ENCODE measurements at places on chromosomes 12 and 14. TPM values are rescaled to one million over a fixed set of nuclear protein-coding genes. Genes with fewer than 3 reads are reported as not detected.

- DNase-seq = no peak
Observed at GRCh38 chr12:62860501-62861411, 74.2 kb downstream of the PPM1H start.

DNA sequence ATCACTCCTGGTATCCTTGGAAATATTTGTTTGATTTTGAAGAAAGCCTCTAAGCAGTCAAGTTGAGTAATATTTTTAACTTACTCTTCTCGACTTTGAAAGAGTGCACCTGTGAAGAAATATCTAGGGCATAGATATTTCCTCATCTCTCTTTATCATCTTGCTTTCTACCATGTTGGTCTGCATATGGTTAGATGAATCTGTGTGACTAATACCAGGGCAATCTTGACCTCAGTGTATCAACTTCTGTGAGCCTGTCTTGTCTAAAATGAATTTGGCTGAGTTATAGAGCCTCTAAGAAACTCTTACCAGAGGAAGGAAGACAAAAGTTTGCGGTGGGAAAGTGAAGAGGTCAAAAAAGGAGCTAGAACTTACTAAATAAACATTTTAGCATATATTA lies 68.4 kb downstream of the SYT1 start:
- DNase-seq = no peak

- no peak for DNase-seq
Observed at GRCh38 chr12:33156042-33156441, 259.5 kb upstream of the PKP2 start.

DNA sequence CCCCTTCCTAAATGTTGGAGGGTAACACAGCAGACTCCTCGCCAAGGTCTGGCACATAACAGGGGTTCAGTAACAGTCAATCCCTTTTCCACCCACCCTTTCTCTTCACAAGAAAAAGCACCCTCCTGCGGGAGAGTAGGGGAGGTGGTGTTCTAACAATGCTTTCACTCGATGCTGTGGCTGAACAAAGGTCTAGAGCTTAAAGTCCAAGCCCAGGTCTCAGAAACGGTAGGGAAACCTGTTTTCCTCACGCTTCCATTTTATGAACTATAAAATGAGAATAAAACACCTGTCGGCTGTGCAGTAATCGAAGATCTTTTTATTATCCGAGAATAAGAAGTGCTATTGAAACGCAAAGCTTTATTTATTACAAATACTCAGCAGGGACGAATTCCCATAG lies 20.9 kb upstream of the CACNA2D4 start:
- no peak for DNase-seq

- DNase-seq = no peak
Observed at GRCh38 chr12:41452838-41453407, 264.8 kb downstream of the PDZRN4 start.

DNA sequence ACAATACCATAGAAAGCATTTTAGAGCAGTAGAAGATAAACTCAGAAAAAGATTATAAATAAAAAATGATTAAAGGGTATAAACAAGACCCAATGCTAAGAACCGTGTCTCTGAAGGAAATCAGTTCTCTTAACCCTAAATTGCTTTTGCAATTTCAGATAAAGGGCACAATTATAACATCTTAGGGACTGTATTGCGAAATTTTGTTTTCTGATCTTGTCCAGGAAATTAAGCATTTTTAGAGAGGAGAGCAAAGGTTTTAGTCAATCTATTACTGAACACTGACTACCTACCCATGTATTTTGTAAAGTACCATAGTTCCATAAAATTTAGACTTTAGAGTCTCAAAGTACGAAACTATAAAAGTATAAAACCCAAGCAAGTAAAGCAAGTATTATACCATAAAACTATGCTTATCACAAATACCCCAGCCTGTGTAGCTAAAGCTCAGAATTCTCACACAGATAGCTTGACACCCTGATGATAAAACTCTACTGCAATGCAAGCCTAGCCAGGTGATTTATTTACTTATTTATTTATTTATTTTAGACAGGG lies 6.8 kb upstream of the CHPT1 start:
- DNase-seq = no peak

DNA sequence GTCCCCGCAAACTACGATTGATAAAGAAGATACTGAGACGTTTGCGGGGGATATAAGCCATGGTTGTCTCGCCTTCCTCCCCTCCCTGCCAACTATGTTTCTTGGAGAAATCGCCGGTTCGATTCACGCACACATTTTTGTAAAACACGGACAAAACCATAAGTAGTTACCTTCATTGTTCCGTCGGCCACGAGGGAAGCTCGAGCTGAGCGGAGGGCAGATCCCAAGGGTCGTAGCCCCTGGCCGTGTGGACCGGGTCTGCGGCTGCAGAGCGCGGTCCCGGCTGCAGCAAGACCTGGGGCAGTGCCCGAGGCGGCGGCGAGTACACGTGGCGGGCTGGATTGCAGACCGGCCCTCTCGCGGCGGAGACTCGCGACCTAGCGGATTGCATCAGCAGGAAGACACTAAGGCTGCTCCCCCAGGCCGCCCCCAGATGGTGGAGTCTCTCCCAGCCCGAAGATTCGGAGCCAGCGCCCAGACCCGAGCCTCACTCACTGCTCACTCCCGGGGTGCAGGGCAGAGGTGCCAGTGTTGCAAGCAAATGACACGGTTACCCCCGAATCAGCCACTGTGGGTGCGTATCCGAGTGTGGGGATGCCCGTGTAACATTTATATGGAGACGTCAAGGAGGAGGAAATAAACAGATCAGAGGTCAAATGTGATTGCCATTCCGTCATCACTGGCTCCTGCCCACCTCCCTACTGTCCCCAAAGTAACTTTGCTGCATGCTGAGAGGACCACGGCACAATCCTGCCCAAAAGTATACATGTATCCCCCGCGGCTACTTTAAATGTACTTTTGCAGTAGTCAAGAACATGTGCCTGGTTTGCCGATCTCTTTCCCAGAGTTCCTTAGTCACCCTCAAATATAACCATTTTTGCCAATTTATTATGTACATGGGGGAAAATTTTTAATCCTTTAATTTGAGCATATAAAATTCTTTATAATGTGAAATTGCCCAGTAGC lies at the start of gene BCAT1:
BCAT1 (minus strand) TSS at position 345 of the 966 bp plus-strand sequence; CDS start at position 176, 169 bp downstream.
- DNase-seq = no peak

GRCh38 chr12:59405992-59406391 lies 189.8 kb upstream of the SLC16A7 start:
- DNase-seq = no peak

DNA sequence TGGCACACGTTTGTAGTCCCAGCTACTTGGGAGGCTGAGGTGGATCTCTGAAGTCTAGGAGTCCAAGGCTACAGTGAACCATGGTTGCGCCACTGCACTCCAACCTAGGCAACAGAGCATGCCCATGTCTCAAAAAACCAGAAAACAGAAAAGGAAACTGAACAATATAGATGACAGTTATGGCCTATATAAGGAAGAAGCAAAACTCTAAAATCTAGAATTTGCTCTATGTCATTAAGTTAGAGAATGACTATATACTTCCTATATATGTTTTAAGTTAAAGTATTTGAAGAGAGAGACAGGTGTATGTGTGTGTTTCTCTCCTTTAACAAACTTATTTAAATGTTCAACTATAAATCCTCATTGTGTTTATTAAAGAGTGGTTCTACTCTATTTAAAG lies 65.8 kb downstream of the MNAT1 start:
- no peak for DNase-seq

- DNase-seq = no peak
Observed at GRCh38 chr14:44606576-44606975, 99.5 kb upstream of the FSCB start.

GRCh38 chr12:53480491-53481442 lies 18.5 kb downstream of the MAP3K12 start:
- no peak for DNase-seq

DNA sequence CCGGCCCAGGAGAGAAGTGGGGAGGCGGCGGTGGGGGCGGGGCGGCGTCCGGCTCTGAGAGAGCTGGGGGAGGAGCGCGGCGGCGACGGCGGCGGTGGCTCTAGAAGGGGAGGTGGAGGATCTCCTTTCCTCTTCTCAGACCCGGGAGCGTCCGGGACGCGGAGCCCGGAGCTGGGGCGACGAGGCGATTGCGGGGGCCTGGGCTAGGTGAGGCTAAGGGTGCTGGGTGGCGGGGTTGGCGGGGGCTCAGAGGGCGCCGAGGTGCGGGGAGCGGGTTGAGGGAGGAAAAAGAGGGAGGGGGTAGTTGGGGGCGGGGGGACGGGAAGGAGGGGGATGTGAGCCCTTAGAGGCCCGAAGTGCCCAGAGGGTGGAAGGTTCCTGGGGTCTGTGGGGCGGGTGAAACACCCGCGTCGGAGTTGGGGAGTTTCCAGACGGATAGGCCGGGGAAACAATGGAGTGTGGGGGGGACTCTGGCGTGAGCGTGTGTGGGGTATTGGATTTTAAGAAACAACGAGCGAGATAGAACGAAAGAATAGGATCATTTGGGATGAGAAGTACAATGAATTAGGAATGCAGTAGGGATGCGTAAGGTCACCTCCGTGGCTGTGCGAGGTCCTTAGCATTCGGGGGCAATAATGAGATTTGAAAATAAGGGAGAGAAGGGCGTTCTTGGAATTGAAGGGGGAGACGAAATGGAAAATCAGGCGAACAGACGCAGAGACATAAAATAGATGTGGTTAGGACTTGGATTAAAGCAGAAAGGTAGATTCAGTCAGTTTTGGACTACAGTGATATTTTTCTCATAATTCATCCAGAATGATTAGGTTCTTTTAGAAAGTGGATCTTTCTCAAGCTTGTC lies at the start of gene SPATS2:
SPATS2 (plus strand) TSS at position 82 of the 859 bp plus-strand sequence. CDS start 93,551 bp downstream, outside the sequence.
- no peak for DNase-seq

- no peak for DNase-seq
Observed at GRCh38 chr14:24838945-24839616, 205.1 kb upstream of the GZMB start.

DNA sequence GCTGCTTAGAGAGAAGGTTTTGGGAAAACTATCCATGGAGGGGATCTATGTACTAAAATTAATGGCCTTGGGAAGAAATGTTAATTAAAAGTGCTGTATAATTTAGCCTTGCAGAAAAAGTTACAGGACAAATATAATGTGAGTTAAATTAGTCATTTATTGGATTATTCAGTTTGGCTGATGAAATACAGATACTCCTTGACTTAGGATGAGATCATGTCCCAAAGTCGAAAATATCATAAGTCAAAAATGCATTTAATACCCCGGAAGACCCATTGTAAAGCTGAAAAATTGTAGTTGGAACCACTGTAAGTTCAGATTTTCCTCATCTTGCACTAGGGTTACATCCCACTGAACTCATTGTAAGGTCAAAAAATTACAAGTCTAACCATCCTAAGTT lies 9.7 kb downstream of the RTRAF start:
- DNase-seq = no peak

DNA sequence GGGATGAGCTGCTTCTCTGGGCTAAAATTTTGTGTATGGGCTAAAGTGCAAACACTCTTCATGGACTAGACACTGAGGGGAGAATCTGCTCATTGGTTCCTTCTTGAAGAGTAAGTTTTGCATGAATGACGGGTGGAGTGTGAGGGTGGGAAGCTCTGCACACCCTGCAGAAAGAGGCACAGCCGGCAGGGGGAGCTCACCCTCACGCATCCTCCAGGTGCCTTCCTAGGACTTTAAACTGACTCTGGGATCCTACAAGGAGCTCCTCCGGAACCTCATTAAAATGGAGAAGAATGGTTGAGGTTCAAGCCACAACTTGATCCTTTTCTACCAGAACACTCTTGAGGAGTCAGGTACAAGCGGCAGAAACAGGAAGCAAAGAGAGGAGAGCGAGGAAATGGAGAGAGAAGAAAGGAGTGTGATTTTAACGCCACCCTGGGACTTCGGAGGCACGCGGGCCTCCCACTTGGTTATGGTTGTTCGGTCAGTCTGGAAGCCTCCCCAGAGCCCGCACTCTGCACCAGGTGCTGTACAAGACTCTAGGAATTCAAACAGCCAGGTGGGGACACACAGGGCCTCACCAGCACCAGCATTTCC lies 87.5 kb downstream of the SETD3 start:
- no peak for DNase-seq

DNA sequence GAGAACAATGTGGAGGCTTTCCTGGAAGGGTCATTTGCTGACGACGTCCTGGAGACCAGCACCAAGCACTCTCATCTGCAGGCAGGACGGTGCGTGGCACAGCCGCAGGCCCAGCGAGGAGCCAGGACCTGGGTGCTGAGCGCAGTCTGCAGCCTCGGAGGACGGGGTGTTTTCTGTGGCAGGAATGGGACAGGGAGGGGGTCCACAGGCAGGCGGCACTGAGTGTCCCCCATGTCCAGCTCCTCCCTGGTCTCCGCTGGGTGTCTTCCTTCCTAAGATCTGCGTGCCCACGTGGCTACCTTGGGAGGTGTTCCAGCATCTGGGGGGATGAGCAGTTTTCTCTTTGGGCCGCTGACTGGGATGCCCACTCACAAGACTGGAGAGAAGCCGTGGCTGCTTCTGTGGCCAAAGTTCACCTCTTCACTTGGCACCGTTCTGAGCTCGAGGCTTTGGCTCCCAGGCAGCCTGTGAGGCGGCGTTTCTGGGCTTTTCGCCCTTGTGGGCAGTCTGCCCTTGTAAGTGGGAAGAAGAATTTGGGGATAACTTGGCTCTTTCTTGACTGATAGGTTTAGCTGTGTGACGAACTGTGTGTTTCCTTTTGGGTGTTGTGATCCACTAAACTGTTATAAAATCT lies 72.2 kb downstream of the NOC4L start:
- no peak for DNase-seq

DNA sequence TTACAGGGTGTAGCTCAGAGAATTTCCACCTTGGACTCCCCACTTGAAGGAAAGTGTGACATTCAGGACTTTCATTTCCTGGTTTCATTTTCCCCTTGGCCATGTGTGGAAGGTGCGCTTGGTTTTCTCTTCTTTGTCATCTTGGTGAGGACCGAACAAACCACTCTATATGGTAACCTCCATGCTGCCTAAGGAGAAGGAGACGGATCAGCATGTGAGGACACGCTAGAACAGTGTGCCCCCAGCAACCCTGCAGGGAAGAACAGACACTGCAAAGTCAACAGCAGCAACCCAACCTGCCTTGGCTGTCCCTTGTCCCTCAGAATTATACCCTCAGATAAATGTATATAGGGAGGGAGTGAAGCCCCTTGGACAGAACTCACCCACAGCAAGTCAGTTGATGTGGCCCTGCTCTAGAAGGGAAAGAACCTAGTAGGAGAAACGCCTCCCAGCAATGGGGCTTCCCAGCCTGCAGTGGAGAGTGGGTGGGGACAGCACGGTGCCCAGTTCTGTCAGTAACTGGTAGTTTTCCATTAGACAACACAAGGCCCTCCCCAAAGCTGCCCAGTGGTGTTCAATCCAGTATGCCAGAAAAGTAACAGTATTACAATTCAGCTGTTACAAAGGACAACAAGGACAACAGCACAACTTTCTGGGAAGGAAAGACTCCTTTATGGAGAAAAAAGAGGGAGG lies 18.9 kb upstream of the COCH start:
- DNase-seq = no peak

DEPDC4 gene
- 1.2 TPM for total RNA-seq

CAPZA3 gene
- total RNA-seq = not detected

DHRS2 gene
- 0.31 TPM for total RNA-seq

C1S gene
- total RNA-seq = 10.8 TPM

BIN2 gene
- total RNA-seq = 2.2 TPM
